Omental fat pad (tissue), 4 donors: ENCODE measurements at places on chromosomes 12 and 14. TPM values are rescaled to one million over a fixed set of nuclear protein-coding genes. Genes with fewer than 3 reads are reported as not detected.

GRCh38 chr12:43453761-43454160 is 98.2 kb downstream of the ADAMTS20 start:
- no peak for DNase-seq

MMP17 gene
- 2.3 TPM for total RNA-seq

CFAP73 gene
- total RNA-seq: not detected

DNA sequence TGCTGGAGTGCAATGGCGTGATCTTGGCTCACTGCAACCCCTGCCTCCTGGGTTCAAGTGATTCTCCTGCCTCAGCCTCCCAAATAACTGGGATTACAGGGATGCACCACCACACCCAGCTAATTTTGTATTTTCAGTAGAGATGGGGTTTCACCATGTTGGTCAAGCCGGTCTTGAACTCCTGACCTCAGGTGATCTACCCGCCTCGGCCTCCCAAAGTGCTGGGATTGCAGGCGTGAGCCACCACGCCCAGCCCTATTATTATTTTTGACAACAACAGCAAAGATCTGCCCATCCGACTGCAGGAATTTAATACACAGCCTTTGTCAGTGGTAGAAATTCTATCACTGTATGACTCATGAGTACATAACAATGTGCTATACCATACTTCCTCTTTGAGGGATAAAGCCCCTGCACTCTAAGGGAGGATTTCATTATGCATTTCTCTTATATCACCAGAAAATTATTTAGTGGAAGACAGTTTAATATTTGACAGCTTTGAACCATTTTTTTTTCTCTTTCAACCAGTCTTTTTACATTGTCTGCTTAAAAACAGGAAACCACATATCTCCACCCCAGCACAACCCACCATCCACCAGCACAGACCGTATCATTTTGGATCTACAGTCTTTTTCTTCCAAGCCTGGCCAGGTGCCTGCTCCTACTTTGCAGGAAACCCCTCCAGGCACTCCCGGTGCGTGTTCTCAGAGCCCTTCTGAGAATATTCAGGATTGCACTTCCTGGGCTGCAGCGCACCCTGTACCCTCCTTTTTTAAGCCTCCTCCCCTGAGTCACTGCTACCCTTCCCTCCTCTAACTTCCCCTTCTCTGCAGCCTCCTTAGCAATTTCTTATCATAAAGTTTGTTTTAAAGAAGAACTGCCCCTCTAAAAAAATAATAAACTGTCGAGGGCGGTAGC is 594 bp downstream of the ARHGDIB start:
- no peak for DNase-seq

- no peak for DNase-seq
Observed at GRCh38 chr12:106267535-106267934, 19.7 kb upstream of the CKAP4 start.

DNA sequence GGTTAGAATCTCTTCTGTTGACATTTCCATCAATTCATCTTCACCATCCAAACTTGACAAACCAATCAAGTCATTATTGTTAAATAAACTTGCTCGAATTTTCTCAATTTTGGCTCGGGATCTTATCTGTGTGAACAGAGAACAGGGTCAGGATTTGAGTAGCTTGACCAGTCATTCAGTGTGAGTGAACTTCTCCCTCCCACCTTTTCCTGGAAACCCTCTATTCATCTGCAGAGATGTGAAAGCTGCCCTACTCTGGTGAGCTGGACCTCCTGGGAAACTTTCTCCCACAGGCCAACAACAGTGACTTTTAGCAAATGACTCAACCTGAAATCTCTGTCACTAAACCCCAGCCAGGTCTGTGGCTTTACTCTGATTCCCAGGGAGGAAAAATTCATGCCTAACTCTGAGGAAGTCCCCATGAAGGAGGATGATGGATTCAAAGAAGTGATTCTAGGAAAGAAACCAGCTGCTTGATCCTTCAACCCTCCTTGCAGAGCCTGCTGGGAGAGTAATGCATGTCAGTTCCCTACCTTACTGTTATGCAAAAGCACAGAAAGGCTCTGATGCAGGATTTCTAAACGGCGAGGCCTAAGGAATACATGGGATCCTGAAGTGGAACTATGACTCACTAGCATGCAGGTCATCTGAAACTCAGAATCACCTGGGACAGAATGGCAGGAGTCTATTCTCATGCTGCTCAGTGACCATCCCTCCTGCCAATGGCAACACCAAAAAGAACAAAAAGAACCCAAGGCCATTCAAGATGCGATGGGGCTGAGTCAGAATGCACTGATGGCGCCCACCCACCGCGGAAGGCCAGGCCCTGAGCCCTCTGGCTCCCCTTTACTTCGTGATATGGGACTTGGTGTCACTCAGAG is 58.0 kb downstream of the TRAFD1 start:
- DNase-seq: no peak

BCAT1 gene
- total RNA-seq: 33.7 TPM
